H54 (cell line): ENCODE measurements at places on chromosomes 7 and 10.

DNA sequence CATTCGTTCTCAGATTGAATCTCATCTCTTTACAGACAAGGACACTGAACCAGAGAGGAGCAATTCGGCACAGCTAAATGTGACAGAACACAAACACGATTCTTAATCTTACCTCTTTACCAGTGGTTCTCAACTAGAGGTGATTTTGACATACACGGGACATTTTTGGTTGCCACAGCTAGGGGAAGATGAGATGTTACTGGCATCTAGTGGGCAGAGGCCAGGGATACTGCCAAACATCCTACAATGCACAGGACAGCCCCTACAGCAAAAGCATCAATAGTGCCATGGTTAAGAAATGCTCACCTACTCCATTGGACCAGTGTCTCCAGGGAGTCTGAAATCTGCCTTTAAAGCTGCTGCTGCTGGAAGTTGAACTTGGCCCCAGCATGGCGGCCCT, 27.3 kb downstream of the PDE1C start:
- no peak for DNase-seq

GRCh38 chr7:37357637-37357996, 91.0 kb downstream of the ELMO1 start:
- DNase-seq, result no peak

GRCh38 chr10:59708816-59709394, 745 bp downstream of the SLC16A9 start:
- no peak for DNase-seq

DNA sequence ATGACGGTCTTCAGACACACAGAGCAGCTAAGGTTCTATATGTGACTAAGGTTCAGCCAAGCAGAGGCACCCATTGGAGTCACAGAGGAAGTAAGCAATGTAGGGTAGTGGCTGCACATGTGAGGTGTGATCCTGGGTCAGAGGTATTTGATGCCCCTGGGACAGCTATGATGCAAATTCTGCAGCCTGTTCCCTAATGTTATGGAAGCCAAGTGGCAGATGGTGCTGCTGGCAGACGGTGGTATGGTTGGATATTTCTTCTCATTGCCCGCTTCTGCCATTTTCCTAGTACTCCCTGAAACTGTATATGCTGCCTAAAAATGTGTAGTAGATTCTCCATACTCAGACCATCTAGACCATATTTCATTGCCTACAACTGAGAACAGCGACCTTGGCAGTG, 7.2 kb downstream of the TAS2R16 start:
- no peak for DNase-seq

GRCh38 chr10:49647985-49648795, 31.3 kb upstream of the C10orf53 start:
- DNase-seq, result no peak

DNA sequence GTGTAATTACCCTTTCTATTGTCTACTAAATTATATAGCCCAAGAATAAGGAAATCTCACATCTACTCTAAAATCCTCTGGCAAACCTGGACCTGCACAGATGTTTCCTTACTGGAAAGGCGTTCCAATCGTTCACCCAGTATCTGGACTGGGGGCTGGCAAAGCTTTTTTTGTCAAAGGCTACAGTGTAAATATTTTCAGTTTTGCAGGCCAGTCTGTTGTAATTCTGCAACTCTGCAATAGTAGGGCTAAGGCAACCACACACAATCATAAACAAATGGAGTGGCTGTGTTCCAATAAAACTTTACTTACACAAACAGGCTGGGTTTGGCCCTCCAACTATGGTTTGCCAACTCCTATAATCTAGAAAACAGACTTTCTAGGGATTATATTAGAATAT, 56.2 kb downstream of the GLI3 start:
- no peak for DNase-seq

- no peak for DNase-seq
Observed at GRCh38 chr10:31358688-31359330, 39.8 kb downstream of the ZEB1 start.

DNA sequence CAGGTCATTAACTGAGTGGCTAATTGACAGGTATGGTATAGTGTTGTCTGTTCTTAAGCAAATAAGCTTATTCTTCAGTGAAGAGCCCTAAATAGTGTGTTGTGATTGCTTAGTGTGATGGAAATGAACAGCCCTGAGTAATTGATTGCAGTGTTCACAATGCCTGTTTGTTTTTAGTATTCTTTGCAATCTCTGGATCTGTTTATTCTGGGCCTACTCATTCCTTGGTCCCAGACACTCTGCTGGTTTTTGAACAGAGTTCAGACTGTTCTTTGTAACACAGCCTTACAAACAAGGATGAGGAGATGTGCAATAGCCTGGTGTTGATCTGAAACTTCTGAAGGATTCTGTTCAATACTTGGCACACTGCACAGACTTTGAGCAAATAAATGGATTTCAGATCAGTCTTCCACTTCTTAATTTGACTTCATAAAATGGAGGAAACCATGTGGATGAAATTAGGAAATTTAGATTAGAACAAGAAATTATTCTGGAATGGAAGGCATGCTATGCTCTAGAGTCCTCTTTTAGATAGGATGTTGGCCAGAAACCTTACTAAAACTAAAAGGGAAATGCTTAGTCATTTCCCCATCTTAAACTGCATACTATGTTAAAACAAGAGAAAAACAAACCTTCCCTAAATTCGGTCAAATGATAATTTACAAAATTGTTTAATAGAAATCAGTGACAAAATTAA, 444.2 kb upstream of the SEMA3D start:
- DNase-seq, result no peak

DNA sequence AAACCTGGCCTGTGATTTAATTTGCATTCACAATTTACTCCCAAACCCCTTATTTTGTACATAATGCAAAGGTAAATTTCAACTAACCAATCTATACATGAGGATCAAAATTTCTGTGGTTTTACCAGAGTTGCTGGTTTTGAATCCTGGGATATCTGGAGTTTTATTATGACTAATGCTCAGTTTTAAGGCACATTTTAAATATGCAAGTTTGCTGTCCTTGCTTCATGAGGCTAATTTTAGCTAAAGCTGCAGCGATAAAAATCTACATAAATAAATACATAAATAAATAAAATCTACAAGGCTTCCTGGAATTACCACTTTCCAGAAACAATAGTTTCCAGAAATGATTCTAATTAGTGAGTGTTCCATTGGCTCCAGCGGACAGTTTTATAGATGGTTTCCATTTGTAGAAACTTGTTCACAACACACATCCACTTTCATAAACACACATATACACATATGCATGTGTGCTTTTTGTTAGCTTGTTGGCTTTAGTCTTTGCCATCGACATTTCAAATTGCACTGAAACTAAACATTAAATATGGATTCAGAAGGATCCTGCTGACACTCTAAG, 339.5 kb upstream of the NRP1 start:
- DNase-seq, result no peak

DNA sequence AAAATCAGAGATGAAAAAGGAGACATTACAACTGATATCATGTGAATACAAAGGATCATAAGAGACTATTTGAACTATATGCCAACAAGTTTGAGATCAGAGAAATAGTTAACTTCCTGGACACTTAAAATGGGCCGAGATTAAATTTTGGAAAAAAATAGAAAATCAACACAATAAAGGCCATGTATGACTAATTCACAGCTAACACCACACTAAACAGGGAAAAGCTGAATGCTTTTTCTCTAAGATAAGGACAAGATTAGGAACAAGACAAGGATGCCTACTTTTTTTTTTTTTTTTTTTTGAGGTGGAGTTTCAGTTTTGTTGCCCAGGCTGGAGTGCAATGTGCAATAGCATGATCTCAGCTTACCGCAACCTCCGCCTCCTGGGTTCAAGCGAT, 151.4 kb upstream of the MAGI2 start:
- DNase-seq, result no peak

- no peak for DNase-seq
Observed at GRCh38 chr7:159147687-159148086, 3.0 kb upstream of the VIPR2 start.

GRCh38 chr10:75623310-75624093, 192.1 kb downstream of the LRMDA start:
- DNase-seq, result no peak

DNA sequence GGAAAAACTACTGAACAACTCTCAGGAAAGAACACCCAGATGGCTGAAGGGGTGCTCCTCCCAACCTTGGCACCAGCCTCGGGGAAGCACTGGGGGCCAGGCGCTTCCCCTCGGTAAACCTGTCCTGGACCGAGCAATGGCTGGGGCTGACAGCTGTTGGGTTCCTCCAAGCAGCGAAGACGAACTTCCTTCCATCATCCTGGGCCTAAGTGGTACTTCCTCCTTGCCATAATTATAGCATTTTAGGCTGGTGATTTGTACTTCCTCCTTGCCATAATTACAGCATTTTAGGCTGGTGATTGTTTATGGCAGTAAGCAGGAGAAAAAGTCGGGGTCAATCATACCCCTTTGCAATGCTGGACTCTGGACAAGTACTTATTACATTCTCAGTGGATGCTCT, 69.3 kb downstream of the MYOF start:
- no peak for DNase-seq

DNA sequence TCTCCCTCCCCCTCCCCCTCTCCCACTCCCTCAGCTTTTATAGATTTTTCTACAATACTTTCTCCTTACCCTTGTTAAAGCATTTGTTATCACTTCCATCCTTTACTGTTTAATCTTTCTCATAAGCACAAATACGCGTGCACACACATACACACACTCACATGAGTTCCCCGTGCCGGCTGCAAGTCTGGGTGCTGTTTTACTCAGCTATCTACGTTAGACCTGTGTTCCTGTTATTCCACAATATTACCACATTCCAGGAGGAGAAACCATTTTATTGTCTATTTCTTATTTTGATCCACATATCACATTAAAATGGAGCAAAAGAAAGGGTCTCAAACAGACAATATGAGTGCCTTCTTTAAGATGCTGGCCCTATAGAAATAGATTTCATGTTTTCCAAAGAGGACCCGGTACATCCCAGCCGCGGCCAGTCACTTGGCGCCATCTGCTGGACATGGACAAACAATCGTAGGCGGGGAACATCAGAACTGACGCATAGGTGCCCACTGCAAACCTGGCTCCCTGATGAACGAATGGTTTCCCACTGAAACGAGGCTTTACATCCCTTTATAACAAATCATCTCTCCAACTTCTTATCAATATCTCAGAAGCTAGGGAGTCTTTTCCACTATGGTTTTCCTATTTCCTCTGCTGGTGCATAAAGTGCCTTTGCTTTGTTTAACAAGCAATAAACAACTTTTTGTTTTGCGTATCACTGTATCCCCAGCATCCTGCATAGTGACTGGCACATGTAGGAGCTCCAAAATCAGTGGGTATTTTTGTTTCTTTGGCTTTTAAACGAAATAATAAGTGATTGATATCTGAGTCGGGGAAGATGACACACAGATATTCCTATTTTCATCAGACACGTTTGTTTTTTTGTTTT, 25.2 kb upstream of the OPTN start:
- peak; percentile 65 for DNase-seq

DNA sequence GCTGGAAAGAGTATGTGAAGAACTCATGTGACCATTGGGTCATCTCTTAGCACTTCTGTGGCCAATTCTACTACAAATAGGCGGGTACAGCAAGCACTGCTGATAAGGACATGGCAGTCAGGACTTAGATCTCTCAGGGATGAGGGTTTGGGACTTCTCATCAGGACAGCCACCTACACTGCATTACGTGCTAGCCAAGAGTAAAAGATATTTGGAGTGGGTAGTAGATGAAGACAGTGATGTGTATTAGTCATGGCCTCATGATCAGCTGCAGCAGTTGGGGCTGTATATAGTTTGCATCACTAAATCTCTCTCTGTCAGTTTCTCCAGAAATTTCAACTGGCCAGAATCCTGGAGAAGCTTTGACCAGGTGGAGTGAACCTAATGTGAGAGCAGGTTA, 9.2 kb downstream of the TAS2R60 start:
- DNase-seq, result no peak

DNA sequence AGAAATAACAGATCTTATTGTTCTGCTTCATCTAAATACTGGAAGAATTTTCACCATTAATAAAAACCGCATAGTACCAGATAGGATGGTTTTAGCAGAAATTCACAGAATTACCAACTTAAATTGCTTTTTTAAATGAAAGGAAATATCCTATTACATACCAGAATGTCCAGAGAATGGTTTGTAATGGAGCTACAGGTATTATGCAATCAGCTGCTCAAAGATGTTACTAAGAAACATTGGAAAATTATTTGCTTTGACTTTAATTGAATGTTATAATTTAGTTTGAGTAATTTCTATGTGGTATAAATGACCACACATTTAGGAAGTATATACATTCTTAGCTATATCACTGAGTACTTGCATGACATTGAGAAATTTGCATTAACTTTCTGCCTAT, 338.3 kb downstream of the ETV1 start:
- DNase-seq, result no peak

GRCh38 chr10:77187376-77187999, 450.1 kb downstream of the KCNMA1 start:
- DNase-seq, result no peak

DNA sequence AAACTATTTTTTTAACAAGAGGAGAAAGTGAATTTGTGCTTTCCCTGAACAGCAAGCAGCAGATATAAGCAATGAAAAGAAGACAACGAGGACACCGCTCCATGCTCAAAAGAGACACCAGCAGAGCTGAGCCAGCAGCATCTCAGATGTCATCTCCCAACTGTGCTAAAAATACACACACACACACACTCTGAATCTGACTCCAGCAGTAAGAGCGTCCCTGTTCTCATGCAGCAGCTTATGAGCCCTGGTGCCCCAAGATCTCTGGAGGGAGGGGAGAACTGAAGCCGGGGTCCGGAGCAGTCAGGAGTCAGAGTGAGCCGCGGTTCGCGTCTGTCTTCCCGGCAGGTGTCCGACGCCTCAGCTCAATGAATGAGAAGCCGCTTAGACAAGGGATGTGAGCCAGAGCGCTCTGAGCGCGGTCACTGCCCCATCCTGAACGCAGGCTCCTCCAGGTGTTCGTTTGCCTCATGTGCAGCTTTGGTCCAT, 49.2 kb downstream of the SVIL start:
- DNase-seq, result no peak

DNA sequence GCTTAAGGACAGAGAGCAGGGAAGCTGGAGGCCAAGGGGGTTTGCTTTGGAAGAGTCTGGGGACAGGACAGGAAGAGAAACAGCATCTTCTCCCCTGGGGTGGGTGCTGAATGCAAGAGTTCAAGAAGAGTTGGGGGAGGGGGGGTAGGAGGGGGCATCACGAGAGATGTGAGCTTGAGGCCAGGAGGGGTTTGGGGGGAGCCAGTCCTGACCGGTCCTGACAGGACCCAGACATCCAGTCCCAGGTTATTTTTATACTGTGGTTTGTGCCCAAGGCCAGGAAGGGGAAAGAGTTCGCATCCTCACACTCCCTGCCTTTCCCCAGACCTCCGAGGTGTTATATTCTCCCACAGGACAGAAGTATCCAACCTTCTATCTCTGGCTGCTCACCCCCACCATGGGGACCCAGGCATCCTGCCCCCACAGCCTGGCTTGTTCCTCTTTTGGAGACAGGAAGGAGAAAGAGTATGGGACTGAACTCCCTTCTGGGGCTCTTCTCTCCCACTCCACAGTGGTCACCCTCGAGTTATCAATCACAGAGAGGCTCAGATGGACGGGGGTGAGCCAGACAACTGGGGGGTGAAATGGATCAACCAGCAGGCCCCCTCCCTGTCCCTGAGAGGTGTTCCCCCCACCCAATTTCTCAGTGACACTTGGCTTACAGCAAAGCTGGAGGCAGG, 2.8 kb downstream of the TSC22D4 start:
- no peak for DNase-seq

GRCh38 chr10:117366741-117367140, 8.5 kb downstream of the PDZD8 start:
- no peak for DNase-seq

- no peak for DNase-seq
Observed at GRCh38 chr10:113590581-113590980, 37.7 kb downstream of the HABP2 start.
